IMR-90 (cell line): ENCODE measurements at places on chromosomes 1 and 21. TPM values are rescaled to one million over a fixed set of nuclear protein-coding genes. Genes with fewer than 3 reads are reported as not detected.

GRCh38 chr1:79638382-79638781 is 631.9 kb upstream of the ADGRL4 start:
- DNase-seq, result no peak

- peak; percentile 12 for DNase-seq
Measured at GRCh38 chr1:201309416-201309815, 26.1 kb downstream of the PKP1 start.

DNA sequence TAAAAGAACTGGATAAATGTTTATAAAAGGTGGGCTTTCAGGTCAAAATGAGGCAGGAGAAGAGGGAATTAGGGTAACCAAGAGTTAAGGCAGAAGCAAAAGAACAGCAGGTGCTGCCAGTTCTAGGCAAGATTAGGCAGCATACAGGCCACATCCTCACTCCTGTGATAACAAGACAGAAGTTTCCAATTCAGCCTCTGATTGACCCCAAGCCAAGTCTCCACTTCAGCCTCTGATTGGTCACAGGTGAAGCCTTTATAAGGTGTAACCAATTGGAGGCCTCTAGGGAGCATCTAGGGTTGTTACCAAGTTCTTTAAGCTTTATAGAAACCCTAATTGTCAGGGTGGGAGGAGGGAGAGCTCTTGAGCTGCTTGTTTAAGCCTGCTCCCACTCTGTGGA is 160.8 kb downstream of the MATN1 start:
- no peak for DNase-seq

GRCh38 chr1:7781923-7782495 is 2.1 kb upstream of the PER3 start:
- DNase-seq, result no peak

- no peak for DNase-seq
Measured at GRCh38 chr1:230422221-230422981, 3.7 kb downstream of the PGBD5 start.

DNA sequence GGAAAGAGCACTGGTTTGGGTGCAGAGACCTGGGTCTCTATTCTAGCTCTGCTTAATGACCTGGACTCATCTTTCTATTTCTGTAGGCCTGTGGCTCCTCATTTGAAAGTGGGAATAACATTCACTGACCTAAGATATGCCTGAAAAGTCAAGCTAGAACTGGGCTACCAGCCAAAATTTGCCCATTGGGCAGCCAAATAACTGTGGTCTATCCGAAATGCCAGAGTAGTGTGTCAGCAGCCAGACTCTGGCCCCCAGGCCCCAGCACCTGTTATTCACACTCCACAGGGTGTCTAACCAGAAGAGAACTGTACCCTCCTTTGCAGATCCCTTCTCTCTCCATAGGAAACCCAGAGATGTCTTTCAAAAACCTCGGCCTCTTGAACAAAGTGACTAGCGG is 12.6 kb downstream of the DAB1 start:
- DNase-seq, result peak; percentile 31

DNA sequence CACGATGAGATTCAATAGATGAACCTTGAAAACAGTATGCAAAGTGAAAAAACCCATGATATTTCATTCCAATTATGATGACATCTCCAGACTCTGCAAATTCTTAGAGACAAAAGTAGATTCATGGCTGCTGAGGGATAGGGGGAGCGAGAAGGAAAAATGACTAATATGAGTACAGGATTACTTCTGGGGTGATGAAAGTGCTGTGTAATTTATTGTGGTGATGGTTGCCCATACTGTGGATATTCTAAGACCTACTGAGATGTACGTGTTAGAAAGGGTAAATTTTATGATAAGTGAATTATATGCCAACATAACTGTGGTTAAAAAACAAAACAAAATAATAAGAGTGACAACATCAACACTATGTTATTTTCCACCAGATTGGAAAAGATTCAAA is 18.9 kb upstream of the RGS7 start:
- DNase-seq, result no peak

GRCh38 chr1:167270349-167271092 is 49.8 kb downstream of the POU2F1 start:
- no peak for DNase-seq

GRCh38 chr21:34983680-34984086 is 65.4 kb downstream of the RUNX1 start:
- DNase-seq, result peak; percentile 63

Gene FCRL5
- not detected in 2 replicates for polyA plus RNA-seq

Gene PGLYRP4
- polyA plus RNA-seq, result not detected in 2 replicates

Gene ATP1A4
- not detected in 2 replicates for polyA plus RNA-seq

Gene TARDBP
- 161 and 196 TPM in 2 replicates for polyA plus RNA-seq

Gene GLIS1
- 2.3 and 3.5 TPM in 2 replicates for polyA plus RNA-seq
